ENCODE measurements at places on chromosomes 6 and 20.

DNA sequence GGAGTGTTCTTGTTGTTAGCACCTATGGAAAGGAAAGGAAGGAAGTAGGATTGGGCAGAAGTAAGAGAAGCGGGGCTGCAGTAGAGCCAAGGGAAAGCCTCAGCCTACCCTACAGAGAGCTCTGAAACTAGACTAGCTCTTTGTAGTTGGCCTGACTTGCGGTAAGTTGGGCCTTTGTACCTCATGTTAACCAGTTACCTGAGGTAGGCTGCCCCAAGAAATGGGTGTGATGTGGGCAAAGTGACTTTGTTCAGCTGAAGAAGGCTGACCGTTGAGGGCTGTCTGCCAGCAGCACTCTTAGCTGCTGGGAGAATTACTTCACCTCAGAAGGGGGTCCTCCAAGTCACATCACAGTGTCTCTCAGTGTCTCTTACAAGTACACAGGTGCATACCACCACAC, 54.9 kb upstream of the FAM184A start:
- DNase-seq, result no peak

- DNase-seq, result peak; percentile 85
These were observed 137.0 kb upstream of the STMND1 start for GRCh38 chr6:16964553-16965499.

GRCh38 chr6:16358531-16359138, 120.2 kb downstream of the GMPR start:
- DNase-seq, result no peak

- DNase-seq, result peak; percentile 87
These were observed at the start of gene GFOD1 for GRCh38 chr6:13487122-13488014. Gene GFOD1, minus strand, starts transcription at chr6:13487600. Its CDS starts 710 bp downstream, at chr6:13486890.

GRCh38 chr6:167512696-167513375, 187.9 kb downstream of the TTLL2 start:
- DNase-seq, result no peak

Data from EH (cell line).